ENCODE measurements at places on chromosomes 4 and X.

DNA sequence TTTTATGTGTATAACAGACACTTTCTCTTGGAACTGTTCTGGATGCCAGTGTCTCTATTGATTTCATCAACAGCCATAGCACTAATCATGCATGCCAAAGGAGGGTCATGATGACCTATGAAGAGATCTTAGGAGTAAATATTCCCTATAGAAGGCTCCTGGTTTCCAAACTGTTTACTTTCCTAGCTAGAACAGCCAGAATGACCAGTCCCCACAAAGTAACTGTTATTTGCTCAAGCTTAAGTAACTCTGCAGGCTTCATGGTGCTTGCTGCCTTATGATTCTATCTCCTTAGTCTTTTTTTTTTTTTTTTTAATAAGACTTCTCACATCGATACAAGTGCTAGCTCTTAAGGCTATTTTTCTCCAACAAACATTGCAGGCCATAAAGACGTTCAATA is 12.4 kb downstream of the S100G start:
- no peak for DNase-seq

GRCh38 chrX:12721042-12721441 is 70.2 kb upstream of the PRPS2 start:
- DNase-seq = no peak

GRCh38 chrX:136574548-136574947 is 42.5 kb downstream of the VGLL1 start:
- no peak for DNase-seq

DNA sequence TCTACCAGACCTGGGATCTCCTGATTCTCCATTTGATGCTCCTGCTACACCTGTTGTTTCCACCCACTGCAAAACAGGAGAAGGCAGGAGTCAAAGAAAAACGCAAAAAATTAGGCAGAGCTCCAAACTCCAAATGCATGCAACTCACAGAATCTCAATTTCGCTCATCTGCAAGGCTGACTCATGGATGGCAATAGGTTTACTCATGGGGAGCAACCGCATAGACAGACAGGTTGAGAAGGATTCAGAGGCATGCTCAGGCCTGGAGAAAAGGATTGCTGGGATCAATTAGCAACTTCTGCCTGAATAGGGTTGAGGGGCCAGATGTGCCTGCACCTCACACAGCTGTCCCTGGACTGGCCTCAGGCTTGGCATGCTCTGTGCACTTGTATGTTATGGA is 231.0 kb downstream of the LDB2 start:
- no peak for DNase-seq

DNA sequence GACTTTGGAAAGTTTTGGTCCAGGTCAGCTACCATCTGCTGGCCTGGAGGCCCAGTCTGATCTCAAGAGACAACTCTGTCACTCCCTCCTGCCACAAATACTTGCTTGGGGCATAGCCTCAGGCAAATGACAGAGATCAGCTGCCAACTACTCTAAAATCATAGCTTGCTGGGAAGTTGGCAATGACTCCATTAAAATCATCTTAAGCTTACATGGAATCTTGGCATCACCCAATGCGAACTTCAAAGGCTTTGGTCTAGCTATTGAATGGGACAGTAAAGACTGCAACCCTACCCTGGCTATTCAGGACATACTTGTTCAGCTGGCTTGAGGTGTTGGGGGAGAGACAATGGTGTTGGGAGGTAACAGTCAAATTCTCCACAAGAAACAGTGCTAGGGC is 7.0 kb upstream of the USO1 start:
- no peak for DNase-seq

DNA sequence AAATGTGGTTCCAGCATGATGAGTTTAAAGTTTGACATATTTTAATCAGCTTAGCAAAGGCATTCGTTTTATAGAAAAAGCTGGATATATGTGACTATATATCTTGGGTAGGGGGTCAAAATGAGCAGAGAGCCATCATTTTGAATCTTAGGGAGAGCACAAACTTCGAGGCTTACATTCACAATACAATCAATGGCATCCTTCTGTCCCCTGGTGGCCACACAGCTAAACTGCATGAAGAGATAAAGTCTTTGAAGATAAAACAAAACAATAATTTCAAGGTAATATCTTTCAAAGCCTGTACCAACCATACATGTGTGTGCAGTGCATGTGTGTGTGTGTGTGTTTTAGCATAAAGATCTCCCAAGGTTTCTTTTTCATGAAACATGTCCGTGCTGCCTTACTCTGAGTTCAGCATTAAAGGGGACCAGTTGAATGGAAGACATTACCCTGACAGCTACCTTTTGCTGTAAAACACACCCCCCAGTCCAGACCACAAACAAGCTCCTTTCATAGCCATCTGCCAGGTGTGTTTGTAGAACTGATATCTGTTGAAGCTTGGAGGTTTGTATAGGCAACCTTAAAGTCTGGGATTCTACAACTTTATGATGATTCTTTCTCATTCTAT is 22.0 kb downstream of the DYNLT3 start:
- DNase-seq = peak; percentile 33

- no peak for DNase-seq
These were observed 5.1 kb upstream of the TLL1 start for GRCh38 chr4:165867961-165868360.

DNA sequence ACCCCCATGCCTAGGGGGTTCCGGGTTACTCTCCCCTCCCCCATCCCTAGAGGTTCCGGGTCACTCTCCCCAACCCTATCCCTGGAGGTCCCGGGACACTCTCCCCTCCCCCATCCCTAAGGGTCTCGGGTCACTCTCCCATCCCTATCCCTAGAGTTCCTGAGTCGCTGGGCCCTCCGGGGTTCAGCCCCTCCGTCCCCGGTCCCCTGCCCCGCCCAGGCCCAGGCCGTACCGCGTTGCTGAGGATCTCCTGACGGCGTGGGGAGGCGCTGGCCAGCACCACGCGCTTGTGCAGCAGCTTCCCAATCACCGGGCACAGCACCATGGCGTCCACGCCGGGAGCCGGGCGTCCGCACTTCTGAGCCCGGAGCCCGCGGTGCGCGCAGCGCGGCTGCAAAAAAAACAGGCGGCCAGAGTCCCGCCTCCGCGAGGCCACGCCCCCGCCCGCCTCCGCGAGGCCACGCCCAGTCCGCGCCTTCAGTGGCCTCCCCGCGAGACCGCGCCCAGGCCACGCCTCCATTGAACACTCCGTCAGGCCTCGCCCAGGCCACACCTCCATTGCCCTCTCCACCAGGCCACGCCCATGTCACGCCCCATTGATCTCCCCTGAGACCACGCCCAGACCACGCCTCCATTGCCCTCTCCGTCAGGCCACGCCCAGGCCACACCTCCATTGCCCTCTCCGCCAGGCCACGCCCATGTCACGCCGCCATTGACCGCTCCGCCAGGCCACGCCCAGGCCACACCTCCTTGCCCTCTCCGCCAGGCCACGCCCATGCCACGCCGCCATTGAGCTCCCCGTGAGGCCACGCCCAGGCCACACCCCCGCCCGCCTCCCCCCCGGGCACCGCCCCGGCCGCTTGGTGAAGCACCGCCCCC is at the start of gene ASMTL:
ASMTL (minus strand) TSS at position 394 of the 879 bp plus-strand sequence; CDS start at position 325, 69 bp downstream.
- DNase-seq = peak; percentile 94

GRCh38 chrX:72040506-72040905 is 91.2 kb downstream of the RTL5 start:
- DNase-seq = no peak

GRCh38 chrX:17214962-17215361 is 160.0 kb upstream of the NHS start:
- DNase-seq = no peak

- DNase-seq = no peak
These were observed 200.2 kb downstream of the APBB2 start for GRCh38 chr4:41014158-41014557.

- peak; percentile 87 for DNase-seq
These were observed 94.7 kb upstream of the NAP1L5 start for GRCh38 chr4:88792268-88792781.

DNA sequence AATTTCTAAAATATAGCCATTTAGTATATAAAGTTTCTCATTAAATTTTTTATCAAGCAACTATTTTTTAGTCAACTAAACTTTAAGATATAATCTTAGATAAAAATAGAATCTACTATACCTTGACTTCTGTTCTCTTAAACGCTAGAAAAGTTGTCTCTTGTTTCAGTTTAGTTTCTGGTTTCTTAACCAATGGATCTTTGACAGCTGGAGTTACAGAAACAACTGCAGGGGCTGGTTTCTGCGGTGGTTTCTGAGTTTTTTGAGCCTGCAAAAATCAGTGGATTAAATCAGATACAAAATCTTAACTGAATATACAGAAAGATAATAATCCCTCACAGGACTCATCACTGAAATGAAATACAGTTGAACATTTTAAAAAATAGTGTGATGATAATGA is 21.9 kb downstream of the INTS12 start:
- no peak for DNase-seq

DNA sequence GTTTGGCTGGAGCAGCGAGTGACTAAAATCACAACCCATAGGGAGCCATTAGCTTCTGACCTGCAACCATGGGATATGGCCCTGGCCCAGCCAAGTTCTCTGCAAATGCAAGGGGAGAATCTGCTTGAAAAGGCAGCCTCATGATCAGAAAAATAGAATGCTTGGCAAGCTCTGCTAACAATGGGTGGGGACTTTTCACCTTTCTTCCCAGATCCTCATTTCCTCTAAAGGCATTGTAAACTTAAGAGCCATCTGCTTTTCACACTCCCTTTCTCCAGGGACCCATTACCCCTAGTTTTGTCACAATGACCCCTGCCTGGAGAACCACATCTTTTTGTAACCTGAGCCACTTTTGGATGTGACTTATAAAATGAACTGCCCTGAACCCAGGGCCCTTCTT is 104.3 kb downstream of the PARM1 start:
- no peak for DNase-seq

- DNase-seq = peak; percentile 23
These were observed 71.8 kb downstream of the FAM13A start for GRCh38 chr4:88985088-88985773.

DNA sequence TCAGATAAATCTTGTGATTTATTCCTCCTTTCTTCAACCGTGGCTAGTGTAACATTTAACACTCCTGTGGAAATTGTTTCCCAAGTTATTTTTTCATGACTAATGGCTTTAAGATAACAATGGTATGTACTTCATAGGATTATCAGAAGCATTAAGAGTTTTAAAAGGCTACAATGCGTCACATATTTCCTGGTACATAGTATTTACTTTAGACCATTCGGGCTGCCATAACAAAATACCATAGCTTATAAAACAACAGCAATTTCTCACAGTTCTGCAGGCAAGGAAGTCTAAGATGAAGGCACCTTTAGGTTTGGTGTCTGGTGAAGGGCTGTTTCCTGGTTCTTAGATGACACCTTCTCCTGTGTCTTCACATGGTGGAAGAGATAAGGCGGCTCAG is 158.6 kb downstream of the PAPSS1 start:
- no peak for DNase-seq

DNA sequence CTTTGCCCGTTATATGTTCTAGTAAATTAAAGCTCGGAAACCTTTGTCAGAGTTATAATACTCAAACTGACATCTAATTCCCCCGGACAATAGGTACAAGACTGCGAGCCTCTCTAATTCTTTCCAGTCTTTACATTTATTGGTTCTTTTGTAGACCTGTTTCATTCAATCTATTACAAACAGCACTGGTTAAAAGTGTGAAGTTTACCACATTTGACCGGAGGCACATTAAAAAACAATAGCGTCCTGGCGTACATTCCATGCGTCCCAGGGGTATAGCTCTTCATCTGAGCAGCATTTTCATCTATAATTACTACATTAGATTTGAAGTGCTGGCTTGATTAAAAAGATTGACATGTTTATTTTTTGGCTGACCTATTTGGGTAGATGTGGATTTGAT is 49.9 kb upstream of the TENM3 start:
- DNase-seq = no peak

DNA sequence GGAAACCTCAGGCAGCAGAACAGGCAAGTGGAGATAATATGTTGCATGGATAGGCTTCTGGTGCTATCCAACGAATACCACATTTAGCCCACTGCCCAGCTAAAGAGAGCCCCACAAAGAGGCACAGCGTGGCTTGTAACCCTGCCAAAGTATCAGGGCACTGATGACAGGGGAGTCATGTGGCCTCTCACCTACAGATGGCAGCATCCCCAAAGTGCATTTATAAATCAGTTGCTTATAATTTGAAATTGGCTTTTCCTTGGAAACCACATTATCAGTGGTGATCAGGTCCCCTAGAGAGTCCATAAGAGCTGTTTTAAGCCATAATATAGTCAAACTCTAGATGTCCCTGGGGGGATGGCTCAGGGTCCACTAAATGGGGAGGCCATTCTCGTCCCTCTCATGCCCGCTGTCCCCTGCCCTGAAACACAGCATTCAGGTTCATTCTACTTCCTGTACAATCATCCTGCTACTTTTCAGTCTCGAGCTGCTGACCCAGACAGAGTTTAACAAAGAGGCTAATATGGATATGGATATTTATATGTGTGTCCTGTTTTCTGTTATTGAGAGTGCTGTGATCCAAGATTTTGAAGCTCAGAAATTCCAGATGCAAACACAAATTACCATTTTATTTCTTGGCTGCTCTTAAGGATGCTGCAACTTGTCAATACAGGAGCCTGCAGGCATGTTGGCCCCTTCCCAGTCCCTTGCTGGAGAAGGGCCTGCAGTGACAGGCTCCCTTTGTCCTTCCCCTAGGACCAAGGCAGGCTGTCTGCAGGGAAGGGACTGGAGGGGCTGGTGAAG is 28.5 kb downstream of the SRPX start:
- no peak for DNase-seq

DNA sequence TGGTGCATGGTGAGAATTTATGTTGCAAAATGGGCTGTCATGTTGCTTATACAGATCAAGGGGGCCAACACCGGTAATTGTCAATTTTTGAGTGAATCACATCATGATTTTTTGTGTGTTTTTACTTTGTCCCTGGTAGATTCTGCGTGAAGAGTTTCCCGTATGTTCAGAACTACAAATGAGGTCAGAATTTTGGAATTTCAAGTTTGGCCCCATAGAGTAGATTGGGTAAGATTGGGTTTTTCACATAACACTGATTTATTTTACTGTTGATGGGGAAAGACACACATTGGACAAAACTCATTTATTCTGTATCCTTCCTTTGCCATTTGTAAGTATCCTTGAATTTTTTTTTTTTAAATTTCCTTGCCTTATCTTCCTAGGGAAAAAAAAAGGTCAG is 158.5 kb upstream of the MXRA5 start:
- DNase-seq = no peak

DNA sequence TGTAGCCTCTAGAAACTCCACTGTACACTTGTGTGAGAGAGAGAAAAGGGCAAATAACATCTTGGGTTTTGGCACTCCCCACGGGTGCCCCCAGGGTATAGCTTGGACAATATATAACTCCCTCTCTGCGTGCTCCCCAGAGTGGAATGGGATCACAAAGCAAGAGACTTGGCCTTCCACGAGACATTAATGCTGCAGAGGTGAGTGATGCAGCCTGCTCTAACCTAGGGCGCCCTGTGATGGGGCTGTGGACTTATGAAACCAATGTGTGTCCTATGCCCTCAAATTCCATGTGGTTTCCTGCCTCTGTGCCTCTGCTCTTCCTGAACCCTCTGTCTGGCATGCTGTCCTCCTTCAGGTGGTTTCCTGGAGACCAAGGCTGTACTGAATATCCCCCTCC is 22.0 kb upstream of the FAM9C start:
- DNase-seq = no peak

DNA sequence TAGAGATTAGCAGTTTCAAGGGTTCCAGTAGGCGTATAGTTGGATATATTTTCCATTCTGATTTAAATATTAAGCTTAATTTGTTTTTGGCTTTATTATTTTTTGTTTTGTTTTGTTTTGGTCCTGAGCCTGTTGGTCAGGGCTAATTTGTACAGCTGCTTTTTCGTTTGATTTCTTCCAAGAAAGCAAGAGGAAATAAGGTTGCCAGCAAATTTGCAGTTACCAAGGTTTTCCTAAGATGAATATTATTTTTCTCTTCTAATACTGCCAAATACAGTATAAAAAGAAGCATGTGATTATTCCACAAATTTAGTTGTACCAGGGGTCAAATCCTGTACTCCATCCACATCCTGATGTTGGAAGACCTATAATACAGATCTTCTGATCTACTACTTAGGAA is 24.9 kb downstream of the PLAC1 start:
- DNase-seq = no peak

Data from COLO829 (cell line).